ENCODE measurements at places on chromosomes 6 and 20.

GRCh38 chr6:99232056-99232455 lies 117.4 kb downstream of the FAXC start:
- no peak for DNase-seq

GRCh38 chr6:129890701-129891100 lies 29.6 kb upstream of the TMEM244 start:
- no peak for DNase-seq

- no peak for DNase-seq
Observed at GRCh38 chr6:42010185-42010891, 40.0 kb upstream of the TAF8 start.

DNA sequence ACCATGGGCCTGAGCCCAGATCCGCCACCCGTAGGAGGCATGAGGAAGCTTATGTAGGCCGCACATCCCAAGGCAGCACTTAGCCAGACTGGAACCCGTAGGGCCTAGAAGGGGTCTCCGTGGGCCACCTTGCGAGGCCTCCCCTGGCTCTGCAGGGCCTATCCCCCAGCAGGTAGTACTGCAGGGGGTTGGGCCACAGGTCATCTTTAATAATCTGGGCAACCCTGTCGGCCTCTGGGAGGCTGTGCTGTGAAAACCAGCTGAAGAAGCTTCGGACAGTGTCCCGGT lies 18.5 kb downstream of the PLAGL2 start:
- no peak for DNase-seq

DNA sequence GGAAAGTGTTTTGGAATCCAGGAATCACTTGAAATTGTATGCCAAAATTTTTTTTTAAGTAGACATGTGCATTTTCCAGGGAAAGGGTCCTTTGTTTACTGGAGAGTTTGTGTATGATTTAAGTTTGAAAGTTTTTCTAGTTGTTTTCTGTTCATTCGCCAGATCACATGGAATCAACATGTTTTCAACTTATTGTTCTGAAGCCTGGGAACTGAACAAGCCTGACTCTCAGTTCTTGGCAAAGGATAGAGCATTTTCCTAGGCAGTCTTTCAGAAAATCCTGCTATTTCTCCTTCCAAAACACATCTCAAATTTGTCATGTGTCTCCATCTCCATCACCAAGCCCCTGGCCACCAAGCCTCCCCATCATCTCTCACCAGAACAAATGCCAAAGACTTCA lies 374.8 kb downstream of the MAFB start:
- DNase-seq = no peak

GRCh38 chr20:24534282-24534681 lies 64.9 kb downstream of the SYNDIG1 start:
- DNase-seq = no peak

GRCh38 chr6:35343835-35344550 lies 1.6 kb downstream of the PPARD start:
- no peak for DNase-seq

DNA sequence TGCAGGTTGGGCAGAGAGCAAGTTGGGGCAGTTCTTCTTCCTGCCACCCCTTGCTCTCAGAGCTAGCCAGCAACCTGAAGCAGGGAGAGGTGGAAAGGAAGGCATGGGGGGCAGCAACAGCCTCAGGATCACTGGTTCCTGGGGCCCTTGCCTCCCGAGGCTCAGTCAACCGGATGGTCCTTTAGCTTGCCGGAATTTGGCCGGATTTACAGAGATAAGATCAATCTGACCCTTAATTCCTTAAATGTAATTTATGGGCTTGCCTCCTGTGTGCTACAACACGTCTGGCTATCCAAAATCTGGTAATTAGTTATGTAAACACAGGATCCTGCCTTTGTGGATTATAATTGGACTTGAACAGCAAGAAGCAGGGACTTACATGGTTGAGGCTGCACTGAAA lies 19.5 kb upstream of the TCP11 start:
- DNase-seq = peak; percentile 14

DNA sequence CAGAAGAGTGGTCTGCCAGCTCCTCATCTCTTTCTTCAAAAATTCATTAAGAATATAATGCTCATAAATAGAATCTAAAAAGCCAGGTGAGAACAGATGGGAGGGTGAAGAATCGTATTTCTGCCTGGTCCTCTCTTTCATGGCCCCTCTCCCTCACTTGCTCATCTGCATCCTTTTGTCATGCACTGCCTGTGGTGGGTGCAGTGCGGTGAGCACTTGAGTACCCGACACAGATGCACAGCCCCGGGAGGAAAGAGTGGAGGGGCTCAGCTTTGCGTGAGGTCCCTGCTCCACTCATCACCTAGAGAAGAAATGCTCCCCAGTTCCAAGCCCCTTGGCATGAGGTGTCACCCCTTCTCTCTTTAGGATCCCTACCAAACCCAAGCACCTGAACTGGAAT lies 58.1 kb upstream of the GLP1R start:
- no peak for DNase-seq
